Bronchial epithelial cell (primary cell): ENCODE measurements at places on chromosomes 16 and 17.

- DNase-seq = no peak
Observed at GRCh38 chr16:29684679-29685078, 5.7 kb downstream of the QPRT start.

GRCh38 chr17:42000413-42001133 is 16.7 kb downstream of the DNAJC7 start:
- DNase-seq = no peak

GRCh38 chr16:16041196-16041892 is 91.9 kb downstream of the ABCC1 start:
- DNase-seq = no peak

DNA sequence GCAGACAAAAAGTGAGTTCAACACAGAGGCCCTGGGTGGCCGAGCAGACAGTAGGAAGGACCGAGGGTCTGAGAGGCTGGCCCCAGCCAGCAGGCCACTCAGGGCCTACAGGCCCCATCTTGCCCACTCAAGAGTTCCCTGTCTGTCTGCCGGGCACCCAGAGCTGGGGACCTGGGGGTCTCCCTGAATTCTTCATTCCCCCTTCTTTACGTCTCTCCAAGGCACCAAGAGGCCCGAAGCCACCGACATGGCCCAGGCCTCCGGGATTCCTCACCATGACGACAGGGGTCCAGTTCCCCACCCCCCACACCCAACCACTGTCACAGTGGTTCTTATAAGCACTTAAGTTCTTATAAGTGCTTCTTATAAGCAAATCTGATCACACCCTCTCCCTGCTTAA is 49.2 kb downstream of the NOS2 start:
- DNase-seq = no peak

DNA sequence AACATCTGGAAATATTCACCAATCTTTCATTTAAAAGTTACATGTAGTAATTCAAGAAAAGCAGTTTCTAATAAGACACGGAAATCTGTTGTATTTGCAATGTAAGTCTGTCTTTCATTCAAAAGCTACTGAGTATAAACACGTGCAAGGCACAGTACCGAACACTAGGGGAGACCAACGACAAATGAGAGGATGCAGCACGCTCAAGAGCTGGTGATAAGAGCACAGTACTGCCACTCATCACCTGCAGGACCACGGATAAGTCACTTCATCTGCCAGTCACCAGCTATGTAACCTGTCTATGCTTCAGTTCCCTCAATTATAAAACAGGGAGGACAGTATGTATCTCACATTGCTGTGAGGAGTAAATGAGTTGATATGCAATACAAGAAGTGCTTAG is 67.1 kb downstream of the CLEC18A start:
- peak; percentile 44 for DNase-seq

DNA sequence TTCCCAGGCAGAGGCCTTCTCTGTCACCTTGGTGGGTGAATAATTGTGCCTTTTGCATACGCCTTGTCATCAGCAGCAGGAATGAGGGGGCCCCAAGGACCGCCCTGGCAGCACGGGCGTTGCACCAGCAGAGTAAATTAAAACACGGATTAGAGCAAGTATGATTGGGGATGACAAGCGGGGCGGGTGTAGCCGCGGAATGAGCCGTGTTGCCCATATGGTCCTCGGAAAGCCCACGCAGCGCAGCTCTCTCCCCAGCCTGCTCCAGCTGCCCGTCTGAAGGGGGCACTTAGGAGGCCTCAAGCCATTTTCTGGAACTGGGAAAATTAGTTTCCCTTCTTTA is 299.4 kb upstream of the IRX3 start:
- no peak for DNase-seq

- DNase-seq = no peak
Observed at GRCh38 chr17:16969931-16970906, 1.7 kb downstream of the TNFRSF13B start.

GRCh38 chr16:26295625-26296304 is 604.0 kb downstream of the HS3ST4 start:
- no peak for DNase-seq

DNA sequence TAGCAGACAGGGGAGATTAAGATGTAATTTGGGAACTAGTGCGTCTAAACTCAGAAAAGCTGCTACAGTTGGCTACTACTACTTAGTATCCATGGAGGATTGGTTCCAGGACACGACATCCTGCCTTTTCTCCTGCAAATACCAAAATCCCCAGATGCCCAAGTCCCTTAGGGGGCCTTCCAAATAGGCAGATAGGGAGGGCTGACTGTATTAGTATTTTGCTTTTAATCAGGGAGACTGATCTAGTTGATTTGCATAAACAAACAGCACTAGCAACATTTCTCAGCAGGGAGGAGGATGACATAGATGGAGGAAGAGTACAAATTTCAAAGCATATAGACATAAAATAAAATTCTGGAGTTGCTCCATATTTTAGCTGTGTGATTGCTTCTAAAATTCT is 621.6 kb upstream of the GOT2 start:
- DNase-seq = no peak
